ENCODE measurements at places on chromosomes 1 and 21.

DNA sequence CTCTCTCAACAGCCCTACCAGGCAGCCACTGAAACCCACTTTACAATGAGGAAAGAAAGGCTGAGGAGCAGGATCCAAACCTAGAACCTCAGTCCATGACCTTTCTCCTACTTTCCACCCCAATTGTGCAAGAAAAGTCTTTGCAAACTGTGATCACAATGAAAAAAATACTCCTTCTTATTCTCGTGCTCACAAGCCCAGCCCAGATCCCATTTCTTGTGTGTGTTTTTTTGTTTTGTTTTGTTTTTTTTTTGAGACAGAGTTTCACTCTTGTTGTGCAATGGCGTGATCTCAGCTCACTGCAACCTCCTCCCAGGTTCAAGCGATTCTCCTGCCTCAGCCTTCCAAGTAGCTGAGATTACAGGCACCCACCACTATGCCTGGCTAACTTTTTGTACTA lies 97.7 kb downstream of the CRYAA start:
- no peak for DNase-seq

DNA sequence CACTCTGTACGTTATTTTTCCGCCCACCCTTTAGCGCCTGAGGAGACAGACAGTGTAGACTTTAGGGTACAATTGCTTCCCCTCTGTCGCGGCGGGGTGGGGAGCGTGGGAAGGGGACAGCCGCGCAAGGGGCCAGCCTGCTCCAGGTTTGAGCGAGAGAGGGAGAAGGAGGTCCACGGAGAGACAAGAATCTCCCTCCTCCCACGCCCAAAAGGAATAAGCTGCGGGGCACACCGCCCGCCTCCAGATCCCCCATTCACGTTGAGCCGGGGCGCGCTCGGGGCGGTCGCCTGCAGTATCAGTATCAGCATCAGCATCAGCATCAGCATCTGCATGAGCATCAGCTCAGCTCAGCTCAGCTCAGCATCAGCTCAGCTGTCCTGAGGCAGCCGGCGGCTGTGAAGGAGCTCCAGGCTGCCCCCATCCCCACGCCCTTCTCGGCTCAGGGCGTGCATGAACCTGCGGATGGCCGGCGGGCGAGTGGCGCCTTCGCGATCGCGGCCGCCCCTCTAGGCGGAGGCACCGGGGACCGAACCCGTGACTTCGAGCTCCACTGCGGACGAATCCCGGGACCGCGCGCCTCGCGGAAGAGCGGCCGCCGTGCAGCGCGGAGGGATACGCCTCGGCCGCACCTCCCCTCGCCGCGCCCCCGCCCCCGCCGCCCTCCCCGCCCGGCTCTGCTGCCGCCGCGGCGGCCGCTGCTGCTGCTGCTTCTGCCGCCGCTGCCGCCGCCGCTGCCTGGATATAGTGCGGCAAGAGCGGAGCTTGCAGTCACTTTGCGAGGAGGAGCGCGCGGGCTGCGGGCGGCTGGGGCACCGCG lies at the start of gene NCAM2:
Gene NCAM2, plus strand, starts transcription at position 774 of the 820 bp plus-strand sequence.
- DNase-seq, result peak; percentile 78

- no peak for DNase-seq
Observed at GRCh38 chr1:74434321-74434720, 78.1 kb downstream of the LRRC53 start.

DNA sequence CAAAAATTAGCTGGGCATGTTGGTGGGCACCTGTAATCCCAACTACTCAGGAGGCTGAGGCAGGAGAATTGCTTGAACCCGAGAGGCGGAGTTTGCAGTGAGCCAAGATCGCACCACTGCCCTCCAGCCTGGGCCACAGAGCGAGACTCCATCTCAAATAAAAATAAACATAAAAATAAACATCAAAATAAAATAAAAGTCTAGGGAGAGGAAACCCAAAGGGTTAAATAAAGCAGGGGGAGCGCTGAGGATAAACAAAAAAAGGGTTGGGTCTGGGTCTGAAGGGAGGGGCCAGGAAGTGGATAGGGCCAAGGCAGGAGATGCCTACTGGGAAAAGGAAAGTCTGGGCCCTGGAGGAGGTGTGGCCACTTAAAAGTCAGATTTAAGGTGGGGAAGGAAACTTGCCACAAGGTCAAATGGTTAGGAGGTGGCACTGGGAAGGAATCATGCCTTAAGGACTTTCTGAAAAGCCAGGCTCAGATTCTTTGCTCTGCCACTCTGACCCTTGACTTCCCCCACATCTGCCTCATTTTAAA lies 150.0 kb downstream of the ADSS2 start:
- DNase-seq, result no peak

- no peak for DNase-seq
Observed at GRCh38 chr21:18349468-18349867, 54.1 kb downstream of the TMPRSS15 start.

DNA sequence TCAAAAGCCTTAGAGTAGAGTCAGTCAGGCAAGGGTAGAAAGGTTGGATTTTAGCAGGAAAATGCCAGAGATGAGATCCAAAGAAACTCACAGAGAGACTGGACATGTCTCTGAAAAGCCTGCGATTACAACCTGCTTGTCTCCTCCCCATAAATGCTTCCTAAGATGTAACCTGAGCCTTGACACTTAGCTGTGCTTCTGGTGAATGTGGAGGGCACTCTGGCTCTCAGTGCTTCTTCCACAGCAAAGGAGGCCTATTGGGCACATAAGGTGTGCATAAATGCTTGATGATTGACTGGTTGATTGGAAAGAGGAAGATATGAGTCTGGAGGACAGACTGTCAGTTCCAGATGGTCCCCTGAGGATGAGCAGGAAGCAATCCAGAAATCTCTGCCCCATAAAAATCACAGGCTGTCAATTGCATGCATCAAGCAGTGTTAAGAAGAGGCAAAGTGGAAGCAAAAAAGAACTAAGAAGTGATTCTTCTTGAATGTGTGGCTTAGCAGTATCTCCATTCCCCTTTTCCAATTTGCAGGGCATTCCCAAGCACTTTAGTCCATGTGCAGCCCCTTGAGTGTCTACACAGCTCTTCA lies 236.2 kb upstream of the RRP15 start:
- DNase-seq, result no peak

DNA sequence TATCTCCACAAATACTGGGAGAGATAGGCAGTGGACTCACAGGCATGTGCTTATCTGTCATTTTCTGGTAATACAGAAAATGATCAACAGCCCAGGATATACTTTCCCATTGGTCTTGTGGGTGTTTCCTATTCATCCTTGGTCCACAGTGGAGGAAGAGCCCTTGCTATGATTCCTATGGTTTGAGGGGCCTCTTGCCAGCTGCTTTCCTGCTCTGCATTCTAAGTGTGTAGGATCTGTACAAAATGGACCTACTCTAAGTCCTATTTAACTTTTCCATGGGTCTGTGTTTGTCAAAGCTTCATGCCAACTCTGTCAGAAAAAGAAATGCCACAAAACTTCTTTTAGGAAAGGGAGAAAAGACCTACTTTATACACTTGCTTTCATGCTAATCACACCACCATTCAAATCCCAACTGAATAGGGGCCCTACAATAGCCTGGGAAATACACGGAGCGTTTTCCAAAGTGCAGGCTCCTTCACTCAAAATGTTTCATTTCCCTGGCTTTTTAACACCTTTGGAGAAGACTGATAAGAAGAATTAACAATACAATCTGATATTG lies 16.4 kb downstream of the PLPP3 start:
- no peak for DNase-seq

DNA sequence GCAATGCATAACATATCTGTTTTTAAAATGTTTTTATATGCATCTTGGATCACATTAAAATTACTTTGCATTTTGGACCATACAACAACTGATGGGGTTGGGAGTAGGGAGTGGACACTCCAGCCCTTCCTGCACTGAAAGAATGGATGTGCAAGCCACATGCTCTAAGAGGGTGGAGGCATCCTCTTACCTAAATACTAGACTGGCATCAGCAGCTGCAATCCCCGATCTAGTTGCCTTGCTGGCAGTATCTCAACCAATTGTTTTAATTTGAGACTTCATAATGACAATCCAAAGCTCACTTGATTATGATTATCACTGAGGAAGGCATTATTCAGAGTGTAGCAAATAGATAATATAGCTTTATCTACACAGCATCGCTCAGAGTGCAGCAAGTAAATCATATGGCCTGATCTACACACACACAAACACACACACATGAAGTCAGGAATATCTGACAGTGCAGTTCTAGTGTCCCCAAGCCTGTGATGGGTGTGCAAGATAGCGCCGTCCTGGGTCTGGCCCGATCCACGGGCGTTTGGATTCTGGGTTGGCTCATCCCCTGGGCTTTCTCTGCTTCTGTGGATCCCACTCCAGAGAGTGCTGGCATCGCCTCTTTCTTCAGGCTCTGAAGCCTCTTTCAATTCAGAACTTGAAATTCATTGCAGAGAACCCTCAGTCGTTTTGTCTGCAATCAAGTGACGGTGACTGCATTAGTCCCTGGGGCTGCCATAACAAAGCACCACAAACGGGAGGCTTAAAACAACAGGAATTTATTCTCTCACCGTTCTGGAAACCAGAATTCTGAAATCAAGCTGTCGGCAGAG lies 181.3 kb downstream of the ETS2 start:
- no peak for DNase-seq

DNA sequence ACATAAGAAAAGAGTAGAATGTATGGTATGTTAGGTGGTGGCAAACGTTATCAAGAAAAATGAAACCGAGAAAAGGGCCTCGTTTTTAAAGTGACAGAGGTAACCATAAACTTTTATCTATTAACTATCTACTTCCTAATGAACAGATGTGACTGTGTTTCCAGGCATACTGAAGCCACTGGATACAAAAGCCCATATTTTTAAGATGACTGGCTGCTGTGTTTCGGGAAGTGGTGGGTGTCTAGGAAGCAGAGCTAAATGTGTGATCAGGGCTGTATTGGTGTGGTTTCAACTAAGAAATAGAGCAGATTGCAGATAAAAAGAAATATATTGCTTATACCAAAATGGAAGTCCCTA lies 71.8 kb downstream of the CHRM3 start:
- DNase-seq, result no peak

- DNase-seq, result no peak
Observed at GRCh38 chr21:43930074-43930847, 65.2 kb downstream of the AGPAT3 start.

GRCh38 chr21:42200906-42201614 lies 17.9 kb upstream of the ABCG1 start:
- no peak for DNase-seq

DNA sequence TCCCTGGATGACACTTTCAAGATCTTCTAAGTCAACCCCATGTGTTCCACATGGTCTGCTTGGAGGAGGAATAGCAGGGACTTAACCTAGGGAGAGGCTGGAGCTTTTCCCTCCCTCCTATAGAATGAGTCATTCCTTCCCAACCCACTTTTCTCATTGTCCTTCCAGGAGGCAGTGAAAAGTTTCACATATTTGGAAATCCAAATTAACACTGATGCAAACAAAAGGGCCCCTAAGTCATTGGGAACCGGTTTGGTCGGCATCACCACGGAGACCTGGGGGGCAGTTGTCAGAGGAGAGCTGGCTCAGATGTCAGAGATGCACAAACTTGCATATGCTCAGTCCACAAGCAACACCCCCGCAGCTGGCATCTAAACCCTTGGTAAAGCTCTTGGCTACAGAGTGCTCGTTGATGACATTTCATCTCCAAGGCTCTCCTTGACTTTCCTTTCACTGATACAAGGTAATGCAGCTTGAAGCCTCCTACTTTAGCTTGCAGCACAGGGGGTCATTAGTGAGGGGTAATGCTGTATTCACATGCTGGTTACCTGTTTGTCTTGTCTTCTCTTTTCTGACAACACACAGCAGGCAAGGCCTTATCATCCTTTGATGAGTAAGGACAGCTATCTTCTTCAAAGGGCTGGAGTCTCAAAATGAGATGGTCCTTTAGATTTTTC lies 12.3 kb upstream of the LRRC8D start:
- DNase-seq, result no peak

GRCh38 chr1:57826535-57826934 lies 402.7 kb upstream of the DAB1 start:
- DNase-seq, result no peak

DNA sequence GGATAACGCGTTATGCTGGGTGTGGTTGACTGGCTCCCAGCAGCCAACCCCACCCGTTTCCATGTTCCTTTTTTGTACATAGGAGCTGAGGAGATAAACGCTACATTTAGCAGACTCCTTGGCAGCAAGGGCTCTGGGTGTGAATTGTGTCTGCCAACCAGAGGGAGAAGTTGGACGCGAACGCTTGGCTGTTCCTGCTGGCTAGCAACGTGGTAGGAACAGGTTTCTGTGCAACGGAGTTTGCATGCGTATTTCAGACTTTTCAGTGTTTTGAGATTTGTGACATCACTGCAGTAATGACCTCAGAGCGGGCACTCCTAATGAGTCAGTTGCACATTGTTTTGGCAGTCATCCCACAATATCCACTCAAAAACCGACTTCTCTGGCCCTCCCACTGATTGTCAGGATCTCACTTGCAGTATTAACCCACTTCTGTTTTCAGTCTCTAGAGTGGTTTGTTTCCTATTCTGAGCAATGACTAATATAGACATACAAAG lies 98.7 kb upstream of the RGS1 start:
- no peak for DNase-seq

- DNase-seq, result no peak
Observed at GRCh38 chr1:36094621-36095061, 5.9 kb downstream of the ADPRS start.

DNA sequence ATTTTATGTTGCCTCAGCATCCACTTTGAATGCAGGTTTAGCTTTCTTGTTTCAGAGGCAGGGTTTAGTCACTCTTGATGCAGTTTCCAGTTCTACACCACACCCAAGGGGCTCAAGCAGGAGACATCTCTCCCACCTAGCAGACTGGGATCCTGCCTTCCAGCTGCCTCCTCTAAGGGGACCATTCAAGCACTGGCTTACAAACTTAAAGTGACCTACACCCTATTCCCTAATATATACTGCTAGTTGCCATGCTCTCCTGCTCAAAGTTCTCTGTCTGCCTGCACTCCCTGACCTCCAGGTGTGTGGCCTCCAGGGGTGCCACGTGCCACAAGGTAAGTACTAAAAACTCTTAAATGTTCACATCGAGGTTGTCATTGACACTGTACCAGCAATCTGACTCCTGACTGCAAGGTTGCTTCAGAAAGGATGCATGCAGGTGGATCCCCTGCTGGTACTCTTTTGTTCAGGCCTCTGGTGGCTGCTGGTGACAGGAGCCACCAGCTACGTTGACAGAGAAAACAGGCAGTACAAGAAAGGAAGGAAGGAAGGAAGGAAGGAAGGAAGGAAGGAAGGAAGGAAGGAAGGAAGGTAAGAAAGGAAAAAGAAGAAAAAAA lies 185.9 kb downstream of the COQ8A start:
- no peak for DNase-seq

DNA sequence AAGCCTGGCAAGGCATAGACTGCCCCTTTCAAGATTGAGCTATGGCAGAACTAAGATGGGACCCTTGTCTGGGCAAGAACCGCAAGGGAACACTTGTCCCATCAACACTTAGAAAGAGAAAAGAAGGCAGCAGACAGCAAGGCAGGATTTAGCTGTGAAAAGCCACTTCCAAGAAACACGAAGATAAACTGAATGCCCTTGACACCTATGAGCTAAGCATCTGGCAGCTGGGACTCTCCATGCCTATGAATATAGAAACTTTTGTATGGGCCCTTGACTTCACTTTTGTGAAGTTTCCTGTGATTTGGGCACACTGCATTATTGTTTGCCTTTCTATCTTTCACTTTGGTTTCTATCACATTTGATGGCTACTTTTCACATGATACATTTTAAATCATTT lies 24.9 kb upstream of the CACNA1E start:
- DNase-seq, result no peak

All from NCI-H510A (cell line).